Cerebellar cortex (tissue), 1 donor: ENCODE measurements at places on chromosomes 1 and 21.

GRCh38 chr1:234500269-234500668 lies 21.3 kb upstream of the TARBP1 start:
- peak; percentile 37 for DNase-seq

DNA sequence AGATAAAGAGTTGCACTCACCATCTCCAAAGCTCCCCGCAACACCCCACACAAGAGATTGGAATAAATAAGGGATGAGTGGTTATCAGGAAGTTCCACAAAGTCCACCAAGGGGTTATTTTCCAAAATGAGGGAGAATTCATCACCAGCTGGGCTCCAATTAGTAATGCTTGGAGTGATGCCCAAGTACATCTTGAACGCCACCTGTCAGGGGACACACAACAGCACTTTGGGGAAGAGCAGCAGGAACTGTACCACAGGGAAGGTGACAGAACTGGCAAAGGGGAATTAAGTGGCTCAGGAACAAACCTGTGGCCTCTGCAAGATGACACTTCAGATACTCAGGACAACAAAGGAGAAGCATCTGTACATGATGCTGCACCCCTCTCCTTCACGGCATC lies 11.5 kb downstream of the TRAPPC3 start:
- peak; percentile 83 for DNase-seq

GRCh38 chr1:107990606-107991005 lies 25.6 kb upstream of the VAV3 start:
- DNase-seq, result no peak

DNA sequence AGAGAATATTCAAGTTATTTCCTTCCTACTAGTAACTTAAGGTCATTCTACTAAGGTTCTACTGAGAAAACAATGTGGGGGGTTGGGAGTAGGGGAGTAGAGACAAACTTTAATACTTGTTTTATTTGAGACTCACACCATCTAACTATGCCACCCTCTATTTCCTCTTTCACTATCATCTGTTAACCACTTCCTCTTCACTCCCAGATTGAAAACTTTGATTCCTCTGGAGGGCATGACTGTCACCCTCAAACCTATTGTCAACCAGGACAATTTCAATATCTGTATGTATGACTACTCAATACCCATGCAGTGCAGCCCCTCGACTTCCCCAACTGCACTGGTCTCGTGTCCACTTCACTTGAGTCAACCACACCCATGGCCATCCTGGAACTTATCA lies 165.6 kb upstream of the POGK start:
- DNase-seq, result no peak

- DNase-seq, result no peak
Observed at GRCh38 chr1:39562886-39563285, 13.7 kb downstream of the PABPC4 start.

DNA sequence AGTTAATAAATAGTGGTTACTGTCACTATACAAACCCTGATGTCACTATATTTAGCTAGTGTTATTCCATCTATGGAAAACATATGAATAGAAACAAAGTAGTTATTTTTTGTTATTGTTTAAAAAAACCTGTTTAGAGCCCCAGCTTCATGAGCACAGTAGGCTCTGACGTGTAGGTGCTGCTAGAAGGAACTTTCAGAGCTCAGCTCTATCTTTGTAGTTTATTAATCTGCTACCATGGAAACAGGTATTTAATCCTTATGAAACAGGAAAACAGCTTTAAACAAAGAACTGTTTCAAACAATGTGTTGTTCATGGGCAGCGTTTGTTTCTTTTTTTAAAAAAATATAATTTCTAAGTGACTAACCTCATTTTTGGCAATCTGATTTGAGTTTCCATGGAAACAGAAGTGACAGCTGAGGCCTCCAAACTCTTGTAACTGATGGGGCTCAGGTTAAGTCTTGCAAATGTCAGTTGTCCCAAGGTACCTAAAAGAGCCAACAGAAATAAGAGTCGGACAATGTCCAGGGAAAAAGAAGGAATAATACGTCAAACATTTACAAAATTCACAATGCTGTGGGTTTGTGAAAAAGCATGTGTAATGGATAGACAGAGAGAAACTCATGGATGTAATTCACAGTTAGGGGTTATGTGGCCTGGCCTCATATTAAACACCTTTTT lies 162.0 kb upstream of the C21orf91 start:
- no peak for DNase-seq

DNA sequence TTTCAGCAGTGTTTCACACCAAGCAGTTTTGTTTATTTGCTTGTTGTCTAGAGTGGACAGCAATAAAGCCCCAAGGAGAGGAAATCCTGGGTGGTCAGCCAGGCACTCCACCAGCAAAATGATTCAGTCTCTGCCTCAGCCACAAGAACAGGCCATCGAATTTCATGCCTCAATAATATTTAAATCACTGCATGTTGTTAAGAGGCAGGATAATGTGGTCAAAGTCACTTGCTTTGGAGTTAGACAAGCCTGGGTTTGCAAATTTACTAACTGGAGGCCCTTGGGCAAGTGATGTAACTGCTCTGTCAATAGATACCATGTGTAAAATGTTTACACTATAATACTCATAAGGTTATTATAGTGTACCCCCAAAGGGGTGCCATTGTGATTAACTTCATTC lies 349.6 kb downstream of the LMO4 start:
- no peak for DNase-seq

GRCh38 chr1:208134491-208134890 lies 109.7 kb downstream of the PLXNA2 start:
- DNase-seq, result peak; percentile 58

GRCh38 chr1:202938287-202938925 lies 11.4 kb upstream of the KLHL12 start:
- no peak for DNase-seq

- no peak for DNase-seq
Observed at GRCh38 chr1:33711511-33711910, 152.4 kb upstream of the HMGB4 start.

DNA sequence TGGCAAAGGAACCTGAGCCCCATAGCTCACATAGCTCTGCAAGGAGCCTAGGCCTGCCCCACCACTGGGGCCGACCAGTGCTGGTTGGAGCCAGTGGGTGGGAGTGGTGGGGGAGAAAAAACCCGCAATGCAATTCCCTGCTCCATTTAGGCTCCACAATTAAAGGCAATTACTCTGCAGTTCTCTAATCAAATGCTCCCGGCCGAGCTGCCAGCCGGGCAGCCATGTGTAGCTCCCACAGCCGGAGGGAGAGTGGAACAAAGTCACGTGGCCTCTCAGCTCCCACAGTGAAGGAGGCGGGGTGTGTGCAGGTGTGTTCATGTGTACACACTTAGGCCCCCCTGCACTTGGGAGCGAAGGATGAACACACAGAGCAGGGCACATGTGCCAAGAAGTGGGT lies 81.6 kb downstream of the KIRREL1 start:
- DNase-seq, result no peak

- no peak for DNase-seq
Observed at GRCh38 chr1:9884805-9885204, 25.3 kb downstream of the CTNNBIP1 start.

- DNase-seq, result no peak
Observed at GRCh38 chr1:77614037-77614436, 68.4 kb downstream of the ZZZ3 start.

DNA sequence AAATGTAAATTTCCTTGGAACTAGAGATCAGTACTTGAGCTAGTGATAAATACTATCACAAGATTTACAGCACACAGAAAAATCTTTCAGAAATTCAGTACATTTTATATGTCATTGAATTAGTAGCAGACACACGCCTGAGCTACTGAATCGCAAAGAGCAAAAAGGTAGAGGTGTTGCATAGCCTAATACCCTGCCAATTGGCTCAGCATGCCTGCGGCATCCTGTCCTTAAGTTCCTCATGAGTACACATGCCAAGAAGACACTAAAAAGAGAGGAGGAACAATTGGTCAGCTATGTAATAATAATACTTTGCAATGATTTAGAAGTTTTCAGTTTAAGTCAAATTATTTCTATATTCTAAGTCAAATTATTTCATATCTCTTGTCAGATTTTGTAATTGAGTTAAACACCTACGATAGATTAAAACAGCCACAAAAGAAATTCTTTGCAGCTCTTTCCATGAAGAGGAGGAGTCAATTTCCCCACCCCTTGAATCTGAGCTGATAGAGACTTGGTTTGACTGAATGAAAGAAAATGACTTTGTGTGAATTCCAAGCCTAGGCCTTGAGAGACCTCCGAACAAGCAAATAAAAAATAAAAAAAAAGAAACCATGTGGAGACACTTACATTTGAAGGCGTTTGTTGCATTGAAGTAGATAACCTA lies 36.2 kb upstream of the PKN2 start:
- DNase-seq, result no peak

- DNase-seq, result peak; percentile 35
Observed at GRCh38 chr1:3746389-3746829, 5.8 kb upstream of the CCDC27 start.
